Activated CD4-positive, alpha-beta T cell treated with anti-CD3 and anti-CD28 coated beads, Interleukin-2, Interleukin-6, amounts not matched to agents 100 ng/mL and 50 ng/mL, durations not matched to agents 16 hours and 8 hours (primary cell): ENCODE measurements at places on chromosomes 4 and X.
A peak's percentile ranks its signal among the peaks of the same experiment; 100 is the strongest.

DNA sequence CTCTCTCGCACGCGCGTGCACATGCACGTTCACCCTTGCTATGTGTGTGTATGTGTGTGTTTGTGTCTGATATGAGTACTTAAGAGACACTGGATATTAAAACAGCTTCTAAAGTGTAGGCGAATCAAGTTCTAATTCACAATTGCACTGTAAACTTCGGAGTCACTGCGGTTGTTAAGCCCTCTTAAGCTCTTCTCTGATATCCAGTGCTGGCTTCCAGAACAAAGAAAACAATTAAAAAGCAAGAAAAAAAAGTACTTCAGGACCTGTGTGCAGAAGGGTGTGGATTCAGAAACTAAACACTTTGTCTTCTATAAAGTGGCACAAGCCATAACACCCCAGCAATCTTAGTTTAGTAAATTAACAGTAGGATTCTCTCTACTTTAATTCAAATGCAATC lies 300.2 kb downstream of the PCDH7 start:
- DNase-seq: no peak

DNA sequence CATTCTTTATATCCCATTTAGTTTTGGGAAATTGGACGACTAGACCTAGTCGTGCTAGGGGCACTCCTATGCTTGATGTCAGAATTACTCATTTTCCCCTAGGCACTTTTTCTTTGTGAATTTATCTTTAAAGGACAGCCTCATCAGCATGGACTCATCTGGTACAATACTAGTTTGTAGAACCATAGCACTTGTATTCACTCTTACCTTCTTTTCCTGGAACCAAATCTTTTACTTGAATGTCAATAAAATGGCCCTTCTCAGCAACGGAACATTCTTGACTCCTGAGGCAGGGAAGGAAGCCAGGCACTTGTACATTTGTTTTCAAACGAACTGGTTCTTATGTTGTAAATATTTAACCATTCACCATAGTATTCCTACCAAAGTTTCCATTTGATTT lies 187.1 kb downstream of the SHROOM3 start:
- DNase-seq: no peak

GRCh38 chr4:132123870-132124623 lies 1025.0 kb upstream of the PCDH10 start:
- peak; percentile 15 for DNase-seq

DNA sequence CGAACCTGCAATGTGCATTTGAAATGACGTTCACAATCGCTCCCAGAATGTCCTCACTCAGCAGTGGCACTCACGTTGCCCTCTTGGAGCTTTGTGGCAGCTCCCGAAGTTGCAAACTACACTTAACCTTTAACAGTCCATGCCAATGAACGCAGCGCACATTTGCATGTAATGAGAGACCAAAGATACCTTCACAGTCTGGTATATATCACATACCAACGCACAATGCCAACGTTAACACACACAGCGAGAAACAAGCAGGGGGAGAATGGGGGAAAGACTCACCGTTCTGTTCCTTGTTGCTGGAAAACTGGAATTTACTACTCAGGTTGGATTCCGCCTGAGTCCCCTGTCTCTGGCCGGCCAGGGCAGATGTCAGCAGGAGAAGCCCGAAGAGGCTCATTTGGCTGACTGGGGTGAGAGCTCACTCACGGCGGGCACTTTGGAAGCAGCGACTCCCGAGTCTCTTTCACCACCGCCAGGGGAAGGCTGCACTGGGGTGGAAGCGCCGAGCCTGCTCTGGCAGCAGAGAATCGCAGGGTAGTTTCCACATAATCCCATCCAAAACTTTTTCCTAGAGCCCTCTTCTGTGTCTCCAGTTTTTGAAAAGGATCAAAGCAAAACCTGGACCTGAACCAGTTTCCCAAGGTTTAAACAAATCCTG lies 966 bp downstream of the PDGFC start:
- DNase-seq: peak; percentile 5

DNA sequence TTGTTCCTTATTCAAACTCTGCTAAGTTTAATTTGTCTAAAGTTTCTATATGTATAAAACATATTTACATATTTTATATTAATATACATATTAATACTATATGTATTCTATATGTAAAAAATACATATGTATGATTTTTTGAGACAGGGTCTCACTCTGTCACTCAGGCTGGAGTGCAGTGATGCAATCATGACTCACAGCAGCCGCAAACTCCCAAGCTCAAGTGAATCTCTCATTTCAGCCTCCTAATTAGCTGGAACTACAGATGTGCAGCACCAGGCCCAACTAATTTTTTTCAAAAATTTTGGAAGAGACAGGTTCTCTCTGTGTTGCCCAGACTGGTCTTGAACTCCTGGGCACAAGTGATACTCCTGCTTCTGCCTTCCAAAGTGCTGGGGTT lies 684.9 kb downstream of the TRAM1L1 start:
- DNase-seq: no peak

DNA sequence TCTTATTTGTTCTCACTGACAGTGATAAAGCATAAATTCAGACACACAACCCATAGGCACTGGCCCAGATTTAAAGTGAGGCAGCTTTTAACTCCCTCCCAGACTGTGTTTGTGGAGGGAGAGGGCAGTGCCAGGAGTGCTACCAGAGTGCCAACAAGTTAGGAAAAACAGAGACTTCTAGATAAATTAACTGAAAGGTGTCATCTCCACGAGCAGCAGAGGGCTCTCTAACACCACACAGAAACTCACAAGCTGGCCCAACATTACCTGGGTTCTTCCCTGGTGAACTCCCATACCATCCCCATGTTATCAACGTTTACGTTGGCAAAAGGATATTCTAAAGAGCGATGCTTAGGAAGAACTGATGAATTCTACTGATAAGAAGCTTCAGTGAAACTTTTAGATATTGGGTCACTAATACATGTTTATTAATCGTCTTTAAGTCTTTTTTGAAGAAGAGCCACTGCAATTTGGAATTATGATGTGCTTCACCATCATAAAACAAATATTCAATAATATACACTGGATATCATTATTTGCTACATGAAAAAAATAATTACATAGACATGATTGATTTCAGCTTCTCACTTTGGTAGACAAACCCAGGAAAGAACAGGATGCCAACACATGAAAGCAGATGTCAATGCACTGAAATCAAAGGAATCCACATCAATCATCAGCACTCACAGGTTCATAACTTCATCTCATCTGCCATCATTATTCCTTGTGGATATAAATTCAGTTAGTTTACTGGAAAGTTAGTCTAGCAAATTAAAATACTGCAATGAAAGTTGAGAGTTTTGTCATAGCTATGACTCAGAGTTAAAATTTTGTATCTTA lies 121.2 kb upstream of the NAP1L5 start:
- peak; percentile 40 for DNase-seq

DNA sequence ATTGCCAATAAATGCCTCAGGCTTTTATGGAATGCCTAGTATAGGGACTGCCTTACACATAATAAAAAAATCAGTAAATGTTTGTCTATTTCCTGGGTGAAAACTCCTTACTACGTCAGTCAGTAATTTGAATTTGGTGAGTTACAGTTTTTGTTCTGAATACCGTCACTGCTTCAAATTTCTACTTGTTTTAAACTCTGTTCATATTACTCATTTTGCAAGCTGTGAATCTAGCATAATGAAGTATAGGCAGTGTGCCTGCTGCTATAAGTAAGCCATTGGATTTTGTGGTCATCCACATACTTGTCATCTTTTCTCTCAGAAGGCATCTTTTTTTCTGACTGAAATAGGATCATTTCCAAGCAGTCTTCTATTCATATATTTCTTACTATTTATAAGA lies 43.1 kb downstream of the SYNPO2 start:
- no peak for DNase-seq

DNA sequence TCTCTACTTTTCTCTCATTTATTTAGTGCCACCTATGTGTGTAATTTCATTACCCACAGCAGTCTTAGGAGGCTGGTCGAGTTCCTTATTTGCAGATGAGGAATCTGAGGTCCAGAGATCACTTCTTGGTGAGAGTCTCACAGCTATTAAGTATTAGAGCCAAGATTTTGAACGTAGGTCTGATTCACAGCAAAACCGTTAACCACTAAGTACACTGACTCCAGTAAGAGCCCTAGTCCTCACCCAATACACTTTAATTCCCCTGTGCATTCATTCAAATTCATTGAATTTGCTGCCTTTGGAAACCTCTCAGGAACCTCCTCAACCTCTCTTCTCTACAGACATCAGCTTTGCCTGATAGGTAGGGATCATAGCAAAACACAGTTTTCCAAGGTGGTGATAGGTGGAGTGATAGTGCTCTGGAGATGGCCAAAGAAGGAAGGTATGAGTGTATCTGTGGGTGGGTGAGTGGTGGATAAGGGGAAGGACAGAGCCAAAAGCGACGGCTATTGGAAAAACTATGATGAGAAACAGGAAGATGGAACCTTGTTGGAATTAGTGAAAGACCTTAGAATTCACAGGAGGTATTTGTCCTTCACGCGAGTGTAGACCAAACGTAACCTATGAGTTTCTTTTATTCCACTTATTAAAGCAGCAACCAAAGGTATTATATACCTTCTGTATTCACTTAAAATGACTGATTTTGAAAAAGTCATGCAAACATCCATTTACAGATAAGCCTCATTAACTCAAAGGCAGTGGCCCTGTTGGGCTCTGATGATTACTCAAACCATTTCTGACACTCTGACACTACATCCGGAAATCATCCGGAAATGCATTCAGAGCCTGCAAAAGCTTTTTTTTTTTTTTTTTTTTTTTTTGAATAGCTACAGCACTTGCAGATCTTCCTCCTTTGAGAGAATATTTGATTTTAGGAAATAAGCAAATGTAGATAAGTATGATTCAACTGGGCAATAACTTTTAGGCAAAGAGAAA lies 6.3 kb downstream of the FMR1 start:
- peak; percentile 69 for DNase-seq

DNA sequence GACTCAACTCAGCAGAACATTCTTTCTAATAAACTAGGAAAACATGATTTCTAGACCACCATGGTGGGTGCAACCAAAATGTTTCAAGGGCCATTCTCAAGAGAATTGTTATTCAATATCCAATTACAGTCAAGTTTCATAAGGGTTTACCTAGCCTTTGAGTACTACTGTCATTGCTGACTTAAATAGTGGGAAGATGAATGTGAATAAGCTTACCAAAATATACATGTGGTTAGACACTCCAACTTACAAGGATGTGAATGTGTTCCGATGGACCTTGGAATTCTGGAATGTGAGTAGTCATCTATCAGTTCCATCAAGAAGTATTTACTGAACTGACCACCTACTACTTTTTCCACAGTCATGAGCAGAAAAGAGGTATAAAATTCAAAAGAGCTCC lies 16.9 kb downstream of the SH3RF1 start:
- DNase-seq: no peak

- no peak for DNase-seq
Observed at GRCh38 chr4:107743532-107743931, 23.5 kb upstream of the PAPSS1 start.

GRCh38 chrX:65668377-65669310 lies 1.2 kb downstream of the MSN start:
- DNase-seq: peak; percentile 73

DNA sequence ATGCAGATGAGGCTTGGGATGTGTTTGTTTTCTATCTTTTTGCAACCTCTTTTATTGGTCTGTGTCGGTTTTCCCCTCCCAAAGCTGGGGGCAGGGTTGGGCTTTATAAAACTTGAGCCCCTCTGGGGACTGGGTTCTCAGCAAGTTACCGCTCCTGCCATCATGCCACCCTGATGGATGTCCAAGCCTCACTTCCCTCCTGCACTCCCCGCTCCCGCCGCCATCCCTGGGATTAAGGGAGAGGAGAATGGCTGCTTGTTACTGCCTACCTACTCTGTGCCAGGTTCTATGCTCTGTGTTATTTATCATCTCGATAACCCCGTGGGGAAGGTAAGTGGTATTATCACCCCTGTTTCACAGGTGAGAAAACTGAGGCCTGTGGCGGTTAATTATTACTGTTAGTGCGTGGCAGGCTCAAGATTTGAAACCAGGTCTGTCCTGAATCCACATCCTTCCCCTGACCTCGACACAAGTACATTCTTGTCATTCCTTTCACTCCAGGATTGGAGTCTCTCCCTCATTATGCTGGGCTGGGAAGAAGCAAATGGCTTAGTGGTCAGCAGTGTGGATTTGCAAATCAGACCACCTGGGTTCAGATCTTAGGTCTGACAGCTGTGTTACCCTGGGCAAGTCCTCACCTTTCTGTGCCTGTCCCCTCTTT lies 4.5 kb downstream of the UBA1 start:
- no peak for DNase-seq

GRCh38 chrX:124346877-124347241 lies 496 bp downstream of the SH2D1A start:
- DNase-seq: no peak

DNA sequence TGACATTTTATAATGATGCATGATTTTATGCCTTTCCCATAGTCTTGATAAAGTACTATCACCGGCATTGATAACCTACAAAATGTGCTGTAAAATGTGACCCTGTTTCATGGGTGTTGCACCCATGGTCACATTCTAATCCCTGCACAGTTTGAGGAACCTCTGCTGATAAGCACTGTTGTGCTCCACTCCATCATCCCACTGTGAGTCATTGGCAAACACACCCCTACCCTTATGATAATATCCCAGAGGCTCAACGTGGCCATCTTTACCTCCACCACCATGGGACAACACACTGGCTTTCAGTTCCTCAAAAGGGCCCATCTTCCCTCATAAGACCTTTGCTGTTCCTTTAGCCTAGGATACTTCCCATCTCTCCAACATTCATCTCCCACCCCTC lies 32.0 kb upstream of the SGMS2 start:
- no peak for DNase-seq

- no peak for DNase-seq
Observed at GRCh38 chr4:87046121-87046551, 111.3 kb downstream of the AFF1 start.

DNA sequence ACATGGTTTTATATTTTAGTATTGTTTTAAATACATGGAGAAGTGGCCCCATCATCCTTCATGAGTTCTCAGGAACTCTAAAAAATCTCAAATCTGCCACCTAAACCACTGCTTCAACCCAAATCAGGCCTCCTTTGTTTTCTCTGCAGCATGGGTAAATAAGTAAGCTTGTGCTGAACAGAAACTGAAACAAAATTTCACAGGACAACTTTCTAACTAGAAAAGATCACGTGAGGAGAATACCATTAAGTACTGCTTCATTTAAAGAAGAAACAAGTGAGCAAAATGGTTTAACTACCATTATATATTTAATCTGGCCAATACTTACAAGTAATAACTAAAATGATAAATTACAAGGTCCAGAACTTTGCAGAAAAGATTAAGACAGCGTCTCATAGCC lies 2.5 kb downstream of the ARAP2 start:
- peak; percentile 70 for DNase-seq

DNA sequence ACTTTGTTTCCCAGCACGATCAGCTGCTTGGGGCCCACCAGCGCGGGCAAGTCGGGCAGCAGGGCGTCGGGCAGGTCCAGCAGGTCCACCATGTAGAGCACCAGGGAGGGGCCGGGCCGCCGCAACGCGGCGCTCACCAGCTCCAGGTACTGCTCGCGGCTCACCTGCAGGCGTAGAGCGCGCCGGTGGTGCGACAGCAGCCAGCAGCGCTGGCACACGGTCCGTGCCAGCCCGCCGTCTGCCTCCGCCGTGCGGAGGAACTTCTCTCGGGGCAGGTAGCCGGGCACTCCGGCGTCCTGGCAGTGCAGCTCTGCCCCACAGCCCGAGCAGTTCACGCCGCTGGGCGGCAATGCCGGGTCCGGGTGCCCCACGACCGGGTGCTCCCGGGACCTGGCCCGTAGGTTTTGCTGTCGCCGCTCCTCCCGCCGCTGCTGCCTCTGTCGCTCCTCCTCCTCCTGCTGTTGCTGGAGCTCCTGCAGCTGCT lies 527 bp downstream of the NOA1 start:
- peak; percentile 42 for DNase-seq

GRCh38 chrX:71859637-71860036 lies 51.0 kb upstream of the NHSL2 start:
- DNase-seq: peak; percentile 53

GRCh38 chrX:96837808-96838207 lies 45.9 kb upstream of the RPA4 start:
- DNase-seq: no peak
